ENCODE measurements at places on chromosomes 16 and 17.

- DNase-seq: no peak
Measured at GRCh38 chr16:86771506-86772460, 193.4 kb downstream of the FOXL1 start.

- no peak for DNase-seq
Measured at GRCh38 chr17:45098081-45098868, 34.0 kb downstream of the PLCD3 start.

GRCh38 chr17:75512926-75513640, 2.3 kb downstream of the CASKIN2 start:
- DNase-seq: no peak

- DNase-seq: no peak
Measured at GRCh38 chr17:32275060-32276042, 9.7 kb downstream of the RHBDL3 start.

DNA sequence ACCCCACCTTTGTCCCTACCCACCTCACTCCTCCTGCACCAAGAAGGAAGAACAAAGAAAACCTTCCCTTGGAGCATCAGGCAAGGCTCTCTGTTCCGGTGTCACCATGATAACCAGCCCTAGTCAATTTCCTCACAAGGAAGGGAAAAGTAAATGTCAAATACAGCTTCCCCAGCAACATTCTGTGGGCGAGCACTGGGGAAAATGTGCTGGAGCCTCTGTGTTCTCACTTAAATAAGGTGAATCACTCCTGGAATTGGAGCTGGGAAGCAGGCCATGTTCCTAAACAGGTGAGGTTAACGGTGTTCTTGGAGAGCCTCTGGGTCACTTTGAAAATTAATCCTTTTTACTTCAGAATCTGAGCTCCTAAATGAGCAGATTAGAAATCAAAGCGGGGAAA, 427.9 kb upstream of the ERCC4 start:
- DNase-seq: no peak

- DNase-seq: peak; percentile 52
Measured at GRCh38 chr17:43907998-43908721, 824 bp upstream of the MPP2 start.

All from CD4-positive, alpha-beta T cell treated with Interleukin-2 at 100 ng/mL for 4 hours (primary cell).